ENCODE measurements at places on chromosomes 1 and 21.

- DNase-seq: no peak
Measured at GRCh38 chr21:35002879-35003722, 46.0 kb downstream of the RUNX1 start.

DNA sequence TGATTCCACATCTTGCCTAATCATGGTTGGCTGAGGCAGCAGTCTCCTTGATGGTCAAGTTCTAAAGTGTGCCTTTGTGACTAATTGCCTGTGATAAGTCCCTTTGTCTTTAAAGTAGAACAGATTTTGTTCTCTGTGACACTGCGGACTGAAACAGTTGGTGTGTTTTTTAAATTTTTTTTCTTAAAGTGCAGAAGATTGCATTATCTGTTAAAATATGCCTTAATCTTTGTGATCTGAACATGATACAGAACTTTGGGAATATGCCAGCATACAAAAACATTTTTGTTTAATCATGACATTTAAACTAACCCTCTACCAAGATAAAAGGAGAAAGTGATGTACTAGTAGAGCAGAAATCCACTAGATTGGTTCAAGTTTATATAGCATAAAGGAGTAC, 1260.6 kb upstream of the ADGRL2 start:
- DNase-seq: no peak

GRCh38 chr1:7425229-7425628, 345.9 kb upstream of the VAMP3 start:
- DNase-seq: no peak

- DNase-seq: no peak
Measured at GRCh38 chr1:58596631-58597052, 19.6 kb upstream of the TACSTD2 start.

All from CD4-positive, alpha-beta T cell (primary cell).